ENCODE measurements at places on chromosomes 6 and 20.
A peak's percentile ranks its signal among the peaks of the same experiment; 100 is the strongest.

GRCh38 chr20:47346172-47346571, 10.3 kb downstream of the ZMYND8 start:
- DNase-seq = no peak

DNA sequence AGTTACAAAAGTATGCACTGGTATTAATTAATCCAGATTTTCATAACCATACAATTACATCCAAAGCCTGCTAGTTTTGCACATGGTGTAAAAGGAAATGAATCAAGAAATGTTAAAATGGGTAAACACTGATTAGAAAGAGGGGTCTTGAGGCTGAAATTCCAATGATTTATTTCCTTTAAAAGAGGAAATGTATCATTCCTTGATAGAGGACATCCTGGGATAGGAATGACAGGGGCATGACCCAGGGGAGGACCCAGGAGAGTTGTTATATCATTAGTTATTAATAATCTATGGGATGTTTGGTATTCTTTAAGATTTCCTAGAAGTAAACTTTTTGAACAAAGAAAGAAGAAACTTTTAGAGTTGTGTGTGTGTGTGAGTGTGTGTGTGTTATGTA, 18.2 kb downstream of the AK9 start:
- no peak for DNase-seq

DNA sequence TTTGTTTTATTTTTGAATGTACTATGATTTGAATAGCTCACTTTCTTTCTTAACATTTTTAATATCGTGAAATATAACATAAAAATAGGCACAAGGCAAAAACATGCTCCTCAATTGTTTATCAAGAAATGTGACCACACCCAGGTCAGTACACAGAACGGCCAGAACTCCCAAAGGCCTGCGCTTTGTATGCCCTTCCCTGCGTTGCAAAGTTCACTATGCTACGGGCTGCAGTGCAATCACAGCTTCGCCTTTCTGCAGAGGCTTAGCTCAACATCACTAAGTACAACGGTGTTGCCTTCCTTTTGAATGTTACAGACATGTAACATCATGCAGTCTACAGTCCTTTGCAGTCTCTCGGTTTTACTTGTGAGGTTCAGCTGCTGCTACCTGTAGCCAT, 333.4 kb downstream of the THBS2 start:
- DNase-seq = no peak

DNA sequence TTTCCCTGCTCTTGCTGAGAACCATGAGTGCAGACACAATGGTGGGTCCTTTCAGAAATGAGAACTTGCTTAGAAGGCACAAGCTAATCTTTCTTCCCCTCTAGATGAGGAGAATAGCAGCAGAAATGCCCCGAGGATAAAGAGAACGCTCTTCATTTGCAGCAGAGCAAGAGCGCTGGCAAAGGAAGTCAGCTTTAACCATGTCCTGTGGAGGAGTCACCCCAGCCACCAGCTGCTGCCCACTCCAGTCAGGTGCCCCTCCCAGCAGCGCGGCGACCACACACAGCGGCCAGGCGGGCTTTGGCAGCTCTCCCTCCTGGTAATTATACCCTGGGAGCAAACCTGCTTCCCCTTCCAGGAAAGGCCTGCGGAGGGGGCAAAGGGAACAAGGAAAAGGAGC, 42.4 kb upstream of the EMILIN3 start:
- DNase-seq = no peak

GRCh38 chr6:157808405-157808950, 14.6 kb upstream of the SNX9 start:
- DNase-seq = no peak

DNA sequence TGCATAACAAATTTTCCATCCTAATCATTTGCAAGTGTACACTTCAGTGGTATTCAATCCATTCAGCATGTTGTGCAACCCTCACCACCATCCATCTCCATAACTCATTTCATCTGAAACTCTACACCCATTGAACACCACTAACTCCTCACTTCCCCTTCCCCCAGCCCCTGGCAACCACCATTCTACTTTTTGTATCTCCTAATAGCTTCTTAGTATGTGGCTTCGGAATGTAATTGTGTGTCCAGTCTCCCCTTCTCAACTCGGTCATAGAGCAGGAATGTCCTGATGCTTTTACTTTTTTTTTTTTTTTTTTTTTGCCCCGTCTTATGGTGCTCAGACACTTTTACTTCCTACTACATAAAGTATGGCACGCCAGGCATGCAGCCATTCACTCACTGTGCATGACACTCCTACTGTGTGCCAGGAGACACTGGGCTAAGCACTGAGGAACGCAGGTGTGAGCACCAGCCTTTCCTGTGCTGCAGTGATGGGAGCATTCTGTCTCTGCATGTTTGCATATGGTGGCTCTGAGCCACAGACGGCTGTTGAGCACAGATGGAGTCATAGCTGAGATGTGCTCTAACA, 15.3 kb downstream of the HCK start:
- DNase-seq = peak; percentile 32
